ENCODE measurements at places on chromosomes 2 and 18.

DNA sequence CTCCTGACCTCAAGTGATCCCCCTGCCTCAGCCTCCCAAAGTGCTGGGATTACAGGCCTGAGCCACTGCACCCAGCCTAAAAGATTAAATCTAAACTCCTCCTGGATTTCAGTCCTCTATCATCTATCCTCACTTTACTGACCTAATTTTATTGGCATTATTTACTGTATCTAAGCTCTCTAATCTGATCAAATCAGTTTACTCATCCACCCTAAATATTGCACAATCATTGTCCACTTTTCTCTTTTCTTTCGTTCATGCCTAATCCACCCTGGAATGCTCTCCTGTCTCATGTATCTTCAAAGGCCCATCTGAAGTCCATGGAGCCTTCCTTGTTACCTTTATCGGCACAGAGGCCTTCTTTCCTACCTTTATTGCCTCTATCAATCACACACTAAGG lies 31.6 kb upstream of the GPR155 start:
- DNase-seq = no peak

DNA sequence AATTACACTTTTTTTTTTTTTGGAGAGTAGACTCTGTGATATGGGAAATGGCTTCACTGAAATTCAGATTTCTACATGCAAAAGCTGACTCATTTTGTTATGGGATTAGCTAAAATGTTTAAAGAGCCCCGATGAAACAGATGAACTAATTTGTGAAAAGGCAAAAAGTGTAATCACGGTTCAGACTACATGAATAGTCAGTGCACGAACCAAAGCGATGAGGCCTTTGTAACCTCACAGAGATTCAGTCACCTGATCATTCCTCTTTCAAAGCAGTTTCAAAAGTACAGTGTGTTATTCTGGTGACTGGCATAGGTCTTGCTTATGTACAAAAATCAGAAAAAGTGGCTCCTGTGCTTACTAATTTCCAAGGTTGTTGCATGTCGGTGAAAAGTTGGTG lies 44.6 kb downstream of the TGIF1 start:
- DNase-seq = no peak

DNA sequence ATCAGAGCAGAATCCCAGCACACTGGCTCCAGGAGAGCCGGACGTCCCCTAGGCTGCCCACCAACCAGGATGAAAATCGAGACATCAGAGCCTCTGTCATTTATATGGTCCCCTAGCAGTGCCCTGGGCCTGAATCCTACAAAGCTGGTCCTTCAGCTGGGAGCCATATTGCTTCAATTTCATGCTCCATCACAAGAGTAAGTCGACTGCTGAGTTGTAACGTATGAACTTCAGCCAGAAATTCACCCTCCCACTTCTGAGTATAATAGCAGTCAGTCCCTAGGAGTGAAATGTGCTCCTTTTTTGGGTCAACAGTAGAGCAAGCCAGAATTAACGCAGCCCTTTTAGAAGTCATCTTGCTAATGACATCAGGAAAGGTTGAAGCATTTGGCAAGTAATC lies 126.4 kb downstream of the CCBE1 start:
- no peak for DNase-seq

- no peak for DNase-seq
These were observed 331.9 kb downstream of the SLC8A1 start for GRCh38 chr2:40120026-40120425.

DNA sequence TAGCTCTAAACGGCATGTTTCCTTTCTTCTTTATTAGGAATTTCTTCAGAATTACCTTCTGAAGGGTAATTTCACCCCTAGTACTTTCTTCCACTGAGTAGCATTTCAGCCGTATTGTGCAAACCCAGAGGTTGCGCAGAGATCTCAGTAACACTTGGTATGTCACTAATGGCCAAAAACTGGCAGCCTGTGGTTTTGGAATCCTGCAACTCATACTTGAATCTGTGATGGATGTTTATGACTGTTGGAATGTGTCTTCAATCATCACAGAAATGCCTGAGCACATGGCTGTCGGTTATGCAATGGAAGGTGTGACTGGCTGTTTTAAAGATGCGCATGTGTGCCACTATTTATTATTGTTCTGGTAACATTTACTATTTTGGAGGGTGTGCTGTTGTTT lies 100.0 kb downstream of the COLEC12 start:
- DNase-seq = no peak

DNA sequence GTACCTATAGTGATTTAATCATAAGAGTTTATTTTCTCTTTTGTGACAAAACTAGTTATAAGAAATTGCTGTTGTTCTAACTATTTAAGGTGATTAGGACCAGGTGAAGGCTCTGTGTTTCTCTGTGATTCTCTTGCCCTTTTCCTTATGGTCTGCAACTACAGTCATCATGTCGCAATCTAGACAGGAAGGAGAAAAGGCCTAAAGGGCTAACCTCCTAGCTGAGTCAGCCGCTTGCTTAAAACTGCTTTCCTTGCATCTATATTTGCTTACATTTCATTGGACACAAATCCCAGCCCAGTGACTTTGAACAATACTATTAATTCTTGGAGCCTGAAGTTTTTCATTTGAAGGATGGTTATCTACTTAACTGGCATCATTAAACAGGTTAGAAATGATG lies 93.1 kb downstream of the PIK3C3 start:
- peak; percentile 29 for DNase-seq

DNA sequence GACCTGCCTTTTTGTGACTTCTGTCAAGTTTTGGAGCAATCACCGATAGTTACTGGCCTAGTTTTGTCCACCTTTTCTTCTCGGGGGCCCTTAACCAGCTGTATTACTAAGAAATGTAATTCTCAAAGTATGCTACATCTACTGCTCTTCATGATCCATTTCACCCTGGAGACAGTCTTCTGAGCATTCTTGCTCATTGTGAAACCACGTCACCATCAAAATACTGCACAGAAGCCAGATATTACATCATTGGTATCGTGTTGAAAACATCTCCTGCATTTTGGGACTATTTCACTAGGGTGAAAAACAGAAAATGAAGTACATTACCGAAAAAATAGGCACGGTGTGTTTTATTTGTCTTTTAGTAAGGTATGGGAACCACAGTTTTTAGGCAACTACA lies 11.7 kb downstream of the LYPD6B start:
- no peak for DNase-seq

DNA sequence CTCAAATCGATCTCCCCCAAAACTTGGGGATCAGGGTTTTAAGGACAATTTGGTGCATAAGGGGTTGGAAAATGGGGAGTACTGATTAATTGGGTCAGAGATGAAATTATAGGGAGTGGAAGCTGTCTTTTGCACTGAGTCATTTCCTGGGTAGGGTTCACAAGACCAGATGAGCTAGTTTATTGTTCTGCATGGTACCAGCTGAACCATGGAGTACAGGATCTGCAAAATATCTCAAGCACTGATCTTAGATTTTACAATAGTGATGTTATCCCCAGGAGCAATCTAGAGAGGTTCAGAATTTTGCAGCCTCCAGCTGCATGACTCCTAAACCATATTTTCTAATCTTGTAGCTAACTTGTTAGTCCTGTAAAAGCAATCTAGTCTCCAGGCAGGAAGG lies 73.1 kb downstream of the CPO start:
- DNase-seq = no peak

GRCh38 chr2:46979571-46979979 lies 64.0 kb upstream of the MCFD2 start:
- no peak for DNase-seq

GRCh38 chr18:44594799-44595467 lies 85.8 kb upstream of the SETBP1 start:
- DNase-seq = no peak

GRCh38 chr18:1294229-1294628 lies 389.6 kb downstream of the ADCYAP1 start:
- DNase-seq = no peak

GRCh38 chr18:39591649-39592048 lies 2026.1 kb upstream of the CELF4 start:
- no peak for DNase-seq

GRCh38 chr18:73551211-73551610 lies 596.4 kb downstream of the FBXO15 start:
- no peak for DNase-seq

DNA sequence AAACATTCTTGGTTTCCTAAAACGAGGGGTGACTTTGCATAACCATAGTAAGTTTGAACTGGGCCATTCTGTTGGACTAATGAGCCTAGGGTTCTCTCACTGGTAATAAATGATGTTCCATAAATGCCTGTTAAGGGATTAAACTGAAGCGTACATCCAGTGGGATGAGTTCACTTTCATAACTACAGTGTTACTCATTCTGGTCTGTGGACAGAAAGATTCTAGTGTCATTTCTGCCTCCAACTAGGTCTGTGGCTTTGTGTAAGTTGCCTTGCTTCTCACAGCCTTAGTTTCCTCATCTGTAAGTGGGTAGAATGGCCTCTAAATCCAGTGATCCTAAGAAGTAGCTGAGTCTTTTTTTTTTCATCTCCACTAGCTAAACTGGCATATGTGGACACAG lies 1860.6 kb upstream of the PIK3C3 start:
- no peak for DNase-seq

DNA sequence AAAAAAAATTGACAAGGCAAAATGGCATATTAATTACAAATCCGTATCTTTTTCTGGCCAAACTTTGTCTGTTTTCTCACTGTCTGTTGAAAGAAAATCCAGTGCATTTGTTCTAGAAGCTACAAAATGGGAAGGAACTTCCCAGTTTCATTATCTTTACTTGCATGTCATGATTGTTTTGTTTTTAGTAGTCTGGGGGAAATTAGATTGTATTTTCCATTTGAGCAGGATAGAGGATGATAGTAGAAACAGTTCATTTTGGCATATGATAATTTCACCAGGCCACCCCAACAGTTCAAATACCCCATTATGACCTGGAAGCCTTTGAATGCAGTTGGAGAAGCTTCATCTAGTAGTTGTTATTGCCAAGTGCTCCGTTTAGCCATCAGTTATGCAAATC lies 77.5 kb upstream of the RANBP2 start:
- no peak for DNase-seq

DNA sequence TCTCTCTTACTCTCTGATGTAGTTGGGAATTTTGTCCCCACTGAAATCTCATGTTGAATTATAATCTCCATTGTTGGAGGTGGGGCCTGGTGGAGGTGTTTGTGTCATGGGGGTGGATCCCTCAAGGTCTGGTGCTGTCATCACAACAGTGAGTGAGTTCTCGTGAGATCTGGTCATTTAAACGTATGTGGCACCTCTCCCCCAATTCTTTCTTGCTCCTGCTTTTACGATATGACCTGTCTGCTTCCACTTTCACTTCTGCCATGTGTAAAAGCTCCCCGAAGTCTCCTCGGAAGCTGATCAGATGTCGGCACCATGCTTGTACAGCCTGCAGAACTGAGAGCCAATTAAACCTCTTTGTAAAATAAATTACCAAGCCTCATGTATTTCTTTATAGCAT lies 337.8 kb upstream of the CDH2 start:
- peak; percentile 40 for DNase-seq

DNA sequence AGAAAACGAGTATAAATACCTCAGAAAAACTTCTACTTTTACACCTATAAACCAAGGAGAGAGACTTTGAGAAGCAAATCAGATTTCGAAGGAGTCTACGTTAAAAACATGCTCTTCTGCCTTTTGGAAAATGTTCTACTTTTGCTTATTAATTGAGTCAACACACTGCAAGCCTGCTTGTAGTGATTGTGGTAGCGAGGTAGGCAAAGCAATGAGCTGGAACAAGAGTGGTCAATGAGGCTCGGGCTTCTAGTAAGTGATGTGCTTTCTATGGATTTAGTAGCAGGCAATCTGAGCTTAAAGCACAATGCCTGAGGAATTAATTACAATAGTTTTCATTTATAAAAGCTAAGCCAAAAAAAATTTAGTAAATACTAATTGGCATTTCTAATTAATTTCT lies 103.4 kb upstream of the TFCP2L1 start:
- DNase-seq = no peak

GRCh38 chr18:35502052-35502451 lies 4.3 kb upstream of the INO80C start:
- DNase-seq = no peak

DNA sequence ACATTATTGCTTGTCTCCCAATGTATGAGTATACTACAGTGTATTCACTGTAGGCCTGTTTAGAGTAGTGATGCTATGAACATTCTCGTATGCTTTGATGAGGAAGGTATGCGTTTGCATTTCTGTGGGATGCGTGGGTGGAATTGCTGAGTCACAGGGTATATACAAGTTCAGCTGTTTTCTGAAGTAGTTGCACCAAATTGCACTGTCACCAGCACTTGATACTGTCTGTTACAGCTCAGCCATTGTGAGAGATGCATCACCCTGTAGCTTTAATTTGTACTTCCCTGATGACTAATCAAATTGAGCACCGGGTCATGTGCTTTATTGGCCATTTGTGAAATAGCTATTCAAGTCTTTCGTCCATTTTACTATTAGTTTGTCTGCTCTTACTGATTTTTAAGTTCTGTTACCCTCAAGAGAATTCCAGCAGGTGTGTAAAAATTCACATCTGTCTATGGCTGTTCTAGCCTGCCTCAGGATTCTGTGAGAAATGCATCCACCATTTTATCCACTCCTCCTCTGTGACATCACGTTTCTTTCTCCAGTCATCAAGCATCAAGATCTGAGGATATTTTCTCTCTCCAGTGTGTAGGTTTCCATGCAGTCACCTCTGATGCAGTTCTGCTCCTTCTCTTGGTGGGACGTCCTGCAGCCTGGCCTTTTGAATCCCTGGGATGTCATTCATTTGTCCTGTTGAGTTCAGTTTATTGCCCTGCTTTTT lies 72.5 kb downstream of the DGKD start:
- no peak for DNase-seq

GRCh38 chr18:59690996-59691395 lies 6.2 kb downstream of the CCBE1 start:
- no peak for DNase-seq

- DNase-seq = no peak
These were observed 12.8 kb upstream of the SFTPB start for GRCh38 chr2:85680707-85681371.

DNA sequence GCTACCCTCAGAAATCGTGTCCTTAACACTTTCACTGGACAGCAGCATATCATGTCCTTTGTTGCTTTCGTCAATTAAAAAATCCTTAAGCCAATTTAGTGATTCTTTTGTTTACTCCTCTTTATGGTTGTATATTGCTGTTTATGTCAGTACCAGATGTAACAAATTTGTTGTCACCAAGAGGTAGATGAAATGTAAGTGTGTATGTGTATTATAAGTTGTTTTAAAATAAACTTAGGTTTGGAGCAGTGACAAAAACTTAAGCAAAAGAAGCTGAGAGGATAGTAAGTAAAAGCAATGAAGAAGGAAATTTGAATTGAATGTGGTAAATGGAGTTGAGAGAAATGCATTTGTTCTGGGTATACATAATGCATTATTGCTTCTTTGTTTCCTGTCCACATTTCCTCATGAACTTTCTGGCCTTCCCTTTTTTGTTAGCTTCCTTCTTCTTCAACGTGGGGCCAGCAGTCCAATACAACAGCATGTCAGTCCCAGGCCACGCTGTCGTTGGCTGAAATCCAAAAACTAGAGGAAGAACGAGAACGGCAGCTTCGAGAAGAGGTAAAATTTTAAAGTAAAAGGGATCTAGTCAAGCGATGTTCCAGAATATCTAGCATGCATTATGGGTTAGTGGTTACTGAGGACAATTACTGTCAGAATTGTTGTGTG lies 30.5 kb upstream of the SNORC start:
- DNase-seq = no peak
